ENCODE measurements at places on chromosomes 3 and 15.

DNA sequence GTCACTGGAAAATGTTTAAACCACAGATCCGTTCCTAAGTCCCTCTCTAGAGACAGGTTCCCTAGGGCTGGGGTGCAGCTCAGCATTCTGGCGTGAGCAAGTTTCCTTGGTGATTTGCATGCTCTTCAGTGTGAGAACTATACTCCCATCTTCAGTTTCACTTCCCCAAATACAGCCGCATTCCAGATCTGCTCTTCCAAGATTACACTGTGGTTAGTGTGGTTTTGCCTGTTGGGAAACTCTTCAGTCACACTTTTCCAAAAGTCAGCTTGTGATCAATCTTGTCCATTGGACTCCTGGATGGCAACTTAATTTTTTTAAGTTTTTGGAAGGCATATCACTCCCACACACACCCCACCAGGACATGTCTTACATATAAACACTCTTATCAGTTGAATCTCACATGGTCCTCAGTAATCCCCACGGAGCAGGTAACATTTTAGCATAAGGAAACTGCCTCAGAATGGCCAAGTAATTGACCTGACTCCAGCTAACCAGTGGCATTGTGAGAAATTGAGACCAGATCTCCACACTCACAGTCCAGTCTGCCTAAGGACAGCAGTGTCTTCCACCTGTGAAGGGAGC is 33.5 kb upstream of the PTPN23 start:
- DNase-seq = no peak

DNA sequence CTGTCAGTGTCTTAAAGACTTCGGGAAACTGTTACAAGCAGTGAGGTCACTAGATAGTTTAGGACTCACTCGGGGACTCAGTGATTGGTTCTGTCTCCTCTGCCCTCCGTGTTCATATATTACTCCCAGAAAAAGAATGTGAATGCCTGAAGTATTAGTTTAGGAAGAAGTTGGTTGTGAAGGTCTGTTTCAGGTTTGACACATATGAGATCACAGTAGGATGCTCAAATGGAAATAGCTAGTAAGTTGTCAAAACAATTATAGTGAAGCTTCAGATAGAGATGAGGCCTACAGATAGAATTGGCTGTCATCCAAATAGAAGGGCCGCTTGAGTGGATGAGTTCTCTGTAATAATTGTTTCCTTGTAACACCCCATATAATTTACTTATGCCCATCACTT is 172.6 kb downstream of the PLCL2 start:
- no peak for DNase-seq

- no peak for DNase-seq
Observed at GRCh38 chr15:82931221-82931620, 21.3 kb downstream of the HOMER2 start.

DNA sequence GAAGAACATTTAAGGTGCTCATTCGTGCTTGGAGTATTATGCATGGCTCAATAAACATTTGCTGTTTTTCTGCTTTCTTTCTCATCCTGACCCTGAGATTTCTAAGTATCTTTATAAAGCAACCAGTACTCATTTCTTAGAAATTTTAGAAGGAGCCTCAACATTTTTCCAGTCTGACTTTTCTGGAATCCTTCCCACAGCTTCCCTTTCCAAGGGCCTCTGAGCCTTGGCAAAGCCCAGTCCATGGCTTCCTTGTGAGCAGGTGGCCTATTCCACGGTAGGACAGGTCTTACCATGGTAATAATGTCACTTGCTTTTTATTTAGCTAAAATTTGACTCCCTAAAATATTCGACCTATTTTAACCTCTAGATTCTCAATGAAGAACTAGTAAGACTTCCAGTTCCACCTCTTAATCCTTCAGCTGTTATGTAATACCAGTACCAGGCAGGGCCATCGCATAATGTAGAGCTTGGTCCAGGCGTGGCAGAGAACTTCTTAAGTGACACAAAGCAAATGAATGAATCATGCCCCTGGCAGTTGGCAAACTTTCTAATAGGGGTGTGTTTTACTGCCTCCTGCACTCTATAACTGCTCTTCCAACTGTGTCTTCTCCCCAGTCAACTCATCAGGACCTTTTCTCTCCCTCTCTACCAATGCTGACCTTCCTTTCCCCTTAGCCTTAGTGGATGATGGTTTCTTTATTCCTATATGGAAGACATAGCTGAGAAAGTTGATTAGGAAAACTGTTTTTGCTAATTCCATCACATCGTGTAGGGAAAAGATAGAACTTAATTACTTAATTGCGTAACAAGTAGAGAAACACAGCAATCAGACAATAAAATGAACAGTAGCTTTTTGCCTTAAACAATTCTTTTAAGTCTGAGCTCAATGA is 894 bp upstream of the TM4SF4 start:
- DNase-seq = no peak

DNA sequence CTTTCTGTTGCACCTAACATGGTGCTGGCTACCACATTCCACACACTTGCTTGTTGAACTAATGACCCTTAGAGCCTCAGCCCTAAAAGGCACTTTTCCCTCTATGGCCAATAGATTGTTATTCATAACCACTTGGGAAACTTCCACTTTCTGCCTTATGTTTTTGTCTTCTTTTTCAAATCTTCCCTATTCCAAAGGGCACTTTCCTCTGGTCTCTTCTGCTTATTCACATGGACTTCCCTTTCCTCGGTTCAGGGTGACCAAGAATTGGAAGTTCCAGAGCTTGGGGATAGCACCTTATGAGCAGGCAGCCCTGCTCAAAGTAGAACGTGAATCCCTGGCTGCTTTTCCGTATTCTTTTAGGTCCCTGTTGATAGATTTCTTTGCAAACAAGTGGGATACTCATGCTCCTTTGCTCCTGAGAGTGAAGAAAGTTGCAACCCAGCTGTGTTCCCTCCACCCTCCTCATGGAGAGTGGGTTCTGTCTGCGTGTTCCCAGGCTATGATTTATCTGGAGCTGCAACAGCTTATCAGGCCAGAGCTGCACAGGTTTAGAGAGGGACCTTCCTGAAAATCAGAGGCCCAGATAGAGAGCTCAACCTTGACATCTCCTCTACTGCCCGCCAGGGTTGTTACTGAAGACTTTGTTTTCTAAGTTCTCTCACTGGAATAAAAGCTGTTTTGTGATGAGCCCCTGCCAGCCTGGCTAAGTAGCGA is 58.8 kb upstream of the MYZAP start:
- DNase-seq = no peak

GRCh38 chr3:168336276-168336675 is 240.6 kb upstream of the GOLIM4 start:
- DNase-seq = no peak

GRCh38 chr15:53713218-53713617 is 46.2 kb downstream of the WDR72 start:
- no peak for DNase-seq

DNA sequence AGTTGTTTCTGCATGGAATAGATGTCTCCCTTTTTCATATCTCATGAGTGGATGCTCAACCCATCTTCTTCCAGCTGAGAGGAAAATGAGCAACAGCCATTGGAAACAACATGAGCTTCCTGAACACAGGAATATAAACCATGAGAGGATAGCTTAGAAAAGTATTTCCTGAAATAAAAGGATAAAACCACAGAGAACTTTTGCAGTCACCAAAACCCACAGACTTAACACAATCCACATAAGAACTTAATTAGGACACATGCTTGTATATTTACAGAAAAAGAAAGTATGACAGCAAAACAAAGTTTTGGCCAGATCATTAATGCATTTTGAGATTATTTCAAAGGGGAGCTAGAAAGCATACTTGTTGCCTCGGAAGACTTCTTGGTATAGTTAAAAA is 180.5 kb upstream of the RASGRP1 start:
- no peak for DNase-seq

Data from T-cell (primary cell).